ENCODE measurements at places on chromosomes 6 and 20.
A peak's percentile ranks its signal among the peaks of the same experiment; 100 is the strongest.

- no peak for DNase-seq
Observed at GRCh38 chr6:16238963-16239797, 793 bp downstream of the GMPR start.

GRCh38 chr6:112163295-112164257 is 76.2 kb downstream of the FAM229B start:
- peak; percentile 63 for DNase-seq

DNA sequence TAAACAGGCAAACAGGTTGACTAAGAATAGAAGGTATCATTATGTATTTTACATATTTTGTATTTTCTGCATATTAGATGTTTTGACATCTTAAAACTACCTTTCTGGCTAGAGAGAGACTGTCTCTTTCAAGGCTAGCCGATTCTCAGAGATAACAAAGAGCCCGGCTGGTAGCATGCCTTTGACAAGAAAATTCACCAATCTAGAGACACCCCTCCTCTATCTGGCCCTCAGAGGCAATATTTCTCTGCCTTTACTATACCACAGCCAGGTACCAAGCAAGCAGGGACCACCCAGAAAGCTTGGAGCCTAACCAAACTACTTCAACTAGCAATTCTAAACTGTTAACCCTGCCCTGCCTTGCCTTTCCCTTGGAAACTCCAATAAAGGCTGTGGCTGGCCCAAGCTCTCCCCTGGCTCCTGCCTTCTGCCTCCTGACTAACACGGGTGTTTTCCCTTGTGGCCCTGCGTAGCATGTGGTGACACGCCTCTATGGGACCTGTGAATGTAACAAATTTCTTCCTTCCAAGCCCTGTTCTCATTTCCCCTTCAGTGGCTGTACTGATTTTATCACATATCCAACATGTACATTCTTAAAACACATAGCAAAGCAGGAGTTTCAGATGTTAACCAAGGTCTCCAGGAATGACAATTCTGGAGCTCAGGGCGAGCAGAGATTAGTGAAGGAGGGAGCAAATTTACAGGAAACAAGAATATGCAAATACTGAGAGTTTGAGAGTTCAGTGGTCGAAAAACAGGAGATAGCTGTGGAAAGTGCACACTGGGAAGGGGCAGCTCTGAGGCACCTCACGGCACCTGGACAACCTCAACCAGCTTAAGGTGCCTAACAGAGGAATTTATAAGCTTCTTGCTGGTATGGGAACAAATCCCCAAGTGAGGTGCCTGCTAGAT is 120.8 kb downstream of the BACH2 start:
- DNase-seq, result peak; percentile 29

GRCh38 chr20:50191544-50192363 is 1.1 kb downstream of the CEBPB start:
- DNase-seq, result peak; percentile 50

DNA sequence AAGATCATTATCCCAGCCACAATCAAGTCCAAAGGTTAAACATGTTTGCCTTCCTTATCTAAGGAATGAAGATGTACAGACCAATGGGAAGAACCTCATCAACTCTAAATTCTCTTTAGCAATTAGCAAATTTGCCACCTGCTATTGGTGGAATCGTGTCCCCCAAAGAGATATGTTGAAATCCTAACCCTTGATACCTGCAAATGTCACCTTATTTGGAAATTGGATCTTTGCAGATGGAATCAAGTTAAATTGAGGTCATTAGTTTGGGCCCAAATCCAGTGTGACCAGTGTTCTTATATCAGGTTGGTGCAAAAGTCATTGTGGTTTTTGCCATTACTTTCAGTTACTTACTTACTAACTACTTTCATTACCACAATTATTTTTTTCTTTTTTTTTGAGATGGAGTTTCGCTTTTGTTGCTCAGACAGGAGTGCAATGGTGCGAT is 31.3 kb downstream of the KLHL31 start:
- DNase-seq, result no peak

- no peak for DNase-seq
Observed at GRCh38 chr6:105179244-105180065, at the start of gene POPDC3. TSS of gene POPDC3 (minus strand) at chr6:105180014. CDS start at chr6:105161909, 18,105 bp downstream.

DNA sequence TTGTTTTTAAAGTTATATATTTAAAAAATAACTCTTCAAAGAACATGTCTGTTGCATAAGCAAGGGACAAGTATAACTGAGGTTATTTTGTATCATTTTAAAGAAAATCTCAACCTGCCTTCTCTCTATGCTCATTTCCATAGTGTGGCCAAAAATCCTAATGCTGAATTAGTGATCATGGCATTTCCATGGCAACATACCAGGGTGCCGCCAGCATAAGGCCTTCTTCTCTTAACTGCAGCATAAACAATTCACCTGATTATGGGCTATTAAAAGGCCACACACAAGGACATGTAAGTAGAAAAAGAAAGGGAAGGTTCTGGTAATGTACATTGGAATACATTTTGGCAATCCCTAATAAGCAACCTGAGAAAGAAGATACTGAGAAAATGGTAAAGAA is 95.1 kb upstream of the RNF217 start:
- DNase-seq, result no peak

GRCh38 chr20:37201827-37202162 is 22.4 kb upstream of the MROH8 start:
- no peak for DNase-seq

DNA sequence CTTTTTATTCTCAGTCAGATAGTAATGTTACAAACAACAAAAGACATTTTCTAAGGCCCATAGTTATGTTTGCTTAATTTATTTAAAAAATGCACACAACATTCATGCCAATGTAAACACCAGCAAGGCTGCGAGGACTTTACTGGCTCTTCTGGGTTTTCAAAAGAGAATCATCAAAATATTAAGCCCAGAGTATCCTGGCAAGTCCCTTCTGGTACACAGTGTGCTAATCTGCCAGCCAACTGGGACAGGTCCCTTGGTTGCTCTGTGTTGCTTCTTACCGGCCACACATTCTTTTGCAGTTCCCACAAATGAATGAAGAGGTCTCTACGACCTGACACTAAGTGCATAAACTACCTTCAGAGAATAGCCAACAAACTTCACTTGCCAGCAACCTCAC is 42.6 kb upstream of the SPDEF start:
- no peak for DNase-seq

GRCh38 chr6:63527658-63528514 is 44.4 kb upstream of the LOC128125822 start:
- no peak for DNase-seq

DNA sequence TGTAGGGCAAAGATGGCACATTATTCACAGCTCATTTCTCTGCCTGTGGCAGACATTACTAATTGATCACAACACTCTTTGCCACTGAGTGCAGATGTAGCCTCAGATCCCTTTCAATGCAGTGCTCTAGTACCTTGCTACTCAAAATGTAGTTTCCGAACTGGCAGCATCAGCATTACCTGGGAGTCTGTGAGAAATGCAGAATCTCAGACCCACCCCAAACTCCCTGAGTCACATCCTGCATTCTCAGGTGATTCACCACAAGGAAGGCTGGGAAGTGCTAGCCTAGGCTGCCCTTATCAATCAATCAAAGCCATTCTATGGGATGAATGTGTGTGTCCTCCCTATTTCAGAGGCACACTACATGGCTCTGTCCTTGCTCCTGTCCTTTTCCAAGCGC is 58.5 kb downstream of the PCNA start:
- DNase-seq, result no peak

DNA sequence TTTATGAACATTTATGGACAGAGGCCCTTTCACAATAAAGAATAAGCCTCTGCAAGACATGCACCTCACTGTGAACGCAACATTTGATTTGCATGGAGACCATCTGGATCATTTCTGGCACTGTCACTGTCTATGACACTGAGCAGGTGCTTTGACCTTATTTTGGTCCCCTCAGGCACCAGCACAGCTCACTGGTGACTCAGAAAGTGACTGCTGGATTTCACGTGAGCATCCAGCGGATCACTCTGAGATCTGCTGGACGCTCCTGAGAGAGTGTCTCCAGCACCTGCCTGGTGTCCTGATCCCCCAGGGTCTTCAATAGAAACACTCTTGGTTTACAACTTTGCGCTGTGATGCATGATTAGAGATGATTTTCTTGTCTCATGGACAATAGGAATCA is 375.7 kb downstream of the TENT5A start:
- no peak for DNase-seq

- DNase-seq, result no peak
Observed at GRCh38 chr20:44866703-44867335, 18.7 kb upstream of the YWHAB start.

DNA sequence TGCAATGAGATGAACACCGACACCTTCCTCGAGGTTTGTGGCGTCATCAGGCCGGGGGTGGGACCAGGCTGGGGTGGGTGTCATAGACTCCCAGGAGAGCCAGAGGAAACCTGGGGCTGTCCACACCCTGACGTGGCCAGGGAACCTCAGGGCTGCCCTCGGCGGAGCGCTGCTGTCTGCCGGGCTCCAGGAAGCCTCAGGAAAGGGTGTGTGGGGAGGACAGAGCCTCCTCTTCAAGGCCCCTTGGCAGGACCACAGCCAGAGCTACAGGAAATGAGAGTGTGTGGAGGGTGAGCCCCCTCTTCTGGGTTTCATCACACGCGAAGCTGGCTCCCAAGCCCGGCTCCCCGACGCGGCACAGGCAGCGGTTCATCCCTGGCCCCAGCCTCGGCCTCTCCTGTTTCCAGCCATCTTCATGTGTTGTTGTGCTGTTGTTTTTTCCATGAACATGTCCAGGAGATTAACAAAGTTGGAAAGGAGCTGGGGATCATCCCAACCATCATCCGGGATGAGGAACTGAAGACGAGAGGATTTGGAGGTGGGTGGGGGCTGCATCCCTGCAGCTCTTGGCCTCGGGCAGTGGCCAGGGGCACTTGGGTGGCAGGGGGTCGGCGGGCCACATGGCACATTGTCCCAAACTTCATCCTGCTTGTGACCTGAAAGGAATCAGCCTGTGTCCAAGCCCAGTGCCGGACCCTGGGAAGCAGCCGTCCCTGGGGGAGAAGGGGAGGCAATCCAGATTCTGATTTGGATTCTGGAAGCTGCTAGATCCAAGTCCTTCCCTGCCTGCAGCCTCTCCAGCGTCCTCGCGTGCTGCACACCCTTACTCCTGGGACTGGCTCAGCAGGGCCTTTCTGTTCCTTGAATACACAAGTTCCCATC is 6.4 kb downstream of the NPEPL1 start:
- DNase-seq, result no peak

GRCh38 chr6:144335914-144336313 is 50.8 kb downstream of the UTRN start:
- DNase-seq, result no peak

DNA sequence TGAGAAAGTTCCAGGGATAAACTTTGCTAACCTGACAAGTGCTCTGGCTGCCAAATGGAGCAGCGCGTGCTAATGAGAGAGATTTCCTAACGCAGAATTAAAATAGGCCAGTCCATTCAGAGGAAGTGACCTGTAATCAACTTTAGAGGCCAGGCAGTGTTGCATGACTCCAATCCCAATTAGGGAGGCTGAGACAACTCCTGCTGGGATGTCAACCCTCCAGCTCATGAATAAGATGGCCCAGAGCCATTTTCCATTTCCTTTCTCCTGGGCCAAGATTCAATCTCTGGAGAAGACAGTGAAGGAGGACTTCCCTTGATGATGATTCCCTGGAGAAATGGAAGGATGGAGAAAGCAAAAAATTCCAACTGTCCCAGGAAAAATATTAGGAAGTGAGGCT is 241.5 kb upstream of the RNF24 start:
- no peak for DNase-seq

DNA sequence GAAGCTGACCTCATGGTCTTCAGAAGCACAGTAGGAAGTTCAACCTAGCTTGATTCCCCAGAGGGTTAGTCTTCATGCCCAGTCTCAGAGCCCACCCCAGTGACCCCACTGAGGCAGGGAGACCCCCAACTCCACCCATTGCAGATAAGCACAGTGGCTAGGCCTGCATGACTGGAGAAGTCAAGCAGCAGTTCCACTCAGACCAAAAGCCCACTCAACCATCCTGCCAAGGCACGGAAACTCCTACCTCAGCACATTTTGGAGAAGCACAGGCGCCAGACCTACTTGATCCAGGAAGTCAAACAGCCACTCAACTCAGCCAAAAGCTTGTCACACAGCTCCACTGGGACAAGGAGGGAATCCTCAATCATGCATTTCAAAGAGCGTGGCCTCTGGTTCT is 78.4 kb upstream of the HTR1E start:
- DNase-seq, result no peak

GRCh38 chr6:3383525-3383924 is 73.3 kb downstream of the SLC22A23 start:
- DNase-seq, result no peak

DNA sequence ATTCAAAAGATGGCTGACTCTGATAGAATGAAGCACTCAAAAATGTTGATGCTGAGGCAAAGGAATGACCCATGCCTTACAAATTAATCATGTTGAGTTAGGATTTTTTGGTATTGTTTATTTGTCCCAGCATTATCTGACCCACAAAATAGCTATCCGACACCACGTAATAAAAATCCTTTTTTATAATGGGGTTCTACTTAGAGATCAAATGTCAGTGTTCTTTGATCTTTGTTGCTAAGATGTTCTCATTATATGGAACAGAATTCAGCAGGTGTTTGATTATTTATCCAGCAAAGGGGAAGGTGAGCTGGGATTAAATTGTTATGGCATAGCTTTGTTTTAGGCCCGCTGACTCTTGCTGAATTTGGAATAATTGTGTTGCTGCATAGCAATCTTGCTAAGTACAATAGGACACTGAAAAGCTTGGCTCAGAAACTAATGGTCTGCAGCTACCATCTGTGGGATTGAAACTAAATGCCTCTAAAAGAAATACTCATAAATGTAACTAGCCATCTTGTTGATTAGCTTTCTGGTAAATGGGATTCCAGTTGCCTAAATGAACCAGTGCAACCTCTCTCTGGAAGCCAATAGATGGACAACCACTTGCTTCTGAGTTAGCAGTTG is 180.2 kb upstream of the HDAC2 start:
- no peak for DNase-seq

DNA sequence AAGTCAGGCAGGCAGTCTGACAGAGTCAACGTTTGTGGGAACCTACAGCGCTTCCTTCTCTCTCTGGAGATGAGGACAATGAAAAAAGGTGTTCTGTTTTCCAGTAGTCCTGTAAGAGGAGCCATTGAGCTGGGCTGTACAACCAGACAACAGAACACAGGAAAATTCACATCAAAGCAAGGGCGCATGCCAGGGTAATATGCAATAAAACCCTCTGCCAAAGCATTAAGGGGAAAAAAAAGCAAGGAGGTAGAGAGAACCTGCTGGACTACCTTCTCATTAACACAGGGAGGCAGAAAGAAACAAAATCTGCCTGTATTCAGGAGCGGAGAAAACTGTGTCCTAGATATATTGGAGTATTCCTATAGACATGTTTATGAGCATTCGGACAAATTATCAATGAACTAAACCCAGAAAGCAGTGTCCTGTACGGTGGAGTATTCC is 1.3 kb downstream of the RNF24 start:
- no peak for DNase-seq

DNA sequence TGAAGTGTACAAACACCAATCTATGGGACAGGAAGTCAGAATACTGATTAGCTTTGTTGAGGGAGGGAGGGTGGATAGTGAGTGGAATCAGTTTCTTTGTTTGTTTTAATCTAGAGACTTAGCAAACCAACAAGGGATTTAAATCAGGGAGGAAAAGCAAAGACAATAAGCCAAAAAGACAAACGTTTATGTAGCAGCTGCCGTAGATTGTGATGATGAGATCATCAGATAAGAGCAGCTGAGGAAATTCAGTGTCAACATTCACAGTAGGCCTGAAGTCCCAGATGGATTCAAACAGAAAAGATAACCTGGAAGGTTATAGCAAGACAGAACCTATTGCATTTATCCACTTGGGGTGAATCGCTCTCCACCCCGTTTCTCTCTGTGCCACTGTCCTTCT is 104.9 kb upstream of the SYNDIG1 start:
- no peak for DNase-seq

GRCh38 chr6:167510648-167511047 is 185.8 kb downstream of the TTLL2 start:
- DNase-seq, result no peak

Measured in activated T-helper 1 cell treated with anti-CD3 and anti-CD28 coated beads, Interleukin-2, amount 50 U/mL, for 16 hours (primary cell).